ENCODE measurements at places on chromosomes 13 and 19.

DNA sequence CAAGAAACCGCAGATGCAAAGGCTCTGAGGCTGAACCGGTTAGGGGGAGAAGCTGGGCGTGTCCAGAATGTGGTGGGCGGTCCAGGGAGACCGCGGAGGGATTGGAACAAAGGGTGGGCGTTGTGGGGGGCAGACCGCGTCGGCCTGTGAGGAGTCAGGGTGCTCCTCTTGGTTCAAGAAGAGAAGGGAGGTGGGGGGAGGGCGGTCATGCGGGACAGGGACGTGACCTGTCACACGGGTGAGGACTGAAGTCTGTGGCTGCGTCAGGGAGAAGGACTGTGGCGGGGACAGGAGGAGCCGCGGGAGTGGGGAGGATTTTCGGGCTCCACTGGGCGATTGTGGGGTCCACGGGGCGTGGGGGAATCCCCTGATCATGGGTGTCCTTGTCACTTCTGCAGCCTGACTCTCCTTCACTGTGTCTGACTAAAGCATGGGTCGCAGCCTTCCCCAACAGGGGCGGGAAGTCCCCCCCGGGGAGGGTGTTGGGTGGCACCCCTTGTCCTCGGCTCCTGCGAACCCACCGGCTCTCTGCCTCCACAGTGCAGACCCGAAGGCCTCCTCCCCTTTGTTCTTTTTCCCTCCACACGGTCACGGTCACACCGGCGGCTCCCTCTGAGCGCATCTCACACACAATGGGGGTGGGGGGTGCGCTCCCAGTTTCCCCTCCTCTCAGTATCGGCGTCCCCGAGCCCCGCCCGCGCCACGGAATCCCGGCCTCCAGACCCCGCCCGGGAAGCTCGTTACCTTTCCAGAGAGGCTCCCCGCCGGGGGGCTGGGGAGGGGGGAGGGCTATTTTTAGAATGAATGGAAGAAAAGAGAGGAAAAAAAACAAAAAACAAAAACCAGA, 16.4 kb upstream of the KCNN1 start:
- DNase-seq, result no peak

DNA sequence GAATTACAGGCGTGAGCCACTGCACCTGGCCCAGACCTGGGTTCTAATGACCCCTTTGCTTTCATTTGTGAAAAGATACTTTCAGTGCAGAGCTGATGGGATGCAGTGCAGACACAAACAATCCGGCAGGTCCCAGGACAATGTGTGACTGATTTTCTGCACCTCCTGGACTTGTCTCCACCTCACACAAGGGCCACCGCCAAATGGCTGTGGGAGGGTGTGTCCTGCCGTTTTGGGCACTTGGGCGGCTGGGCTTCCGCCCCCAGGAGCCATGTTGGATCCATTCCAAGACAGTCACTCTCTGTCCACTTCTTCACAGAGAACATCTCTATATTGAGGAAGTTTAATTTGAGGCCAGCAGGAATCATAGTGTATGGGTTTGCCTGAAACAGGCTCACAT, 112.3 kb upstream of the ZNF507 start:
- DNase-seq, result no peak

- DNase-seq, result no peak
Observed at GRCh38 chr19:38704488-38705026, 39.7 kb downstream of the CAPN12 start.

GRCh38 chr13:86681223-86681622, 882.0 kb upstream of the SLITRK6 start:
- no peak for DNase-seq

GRCh38 chr19:17778968-17779929, 15.7 kb upstream of the B3GNT3 start:
- peak; percentile 52 for DNase-seq

- DNase-seq, result no peak
Observed at GRCh38 chr19:49890349-49891311, 6.1 kb downstream of the IL4I1 start.

DNA sequence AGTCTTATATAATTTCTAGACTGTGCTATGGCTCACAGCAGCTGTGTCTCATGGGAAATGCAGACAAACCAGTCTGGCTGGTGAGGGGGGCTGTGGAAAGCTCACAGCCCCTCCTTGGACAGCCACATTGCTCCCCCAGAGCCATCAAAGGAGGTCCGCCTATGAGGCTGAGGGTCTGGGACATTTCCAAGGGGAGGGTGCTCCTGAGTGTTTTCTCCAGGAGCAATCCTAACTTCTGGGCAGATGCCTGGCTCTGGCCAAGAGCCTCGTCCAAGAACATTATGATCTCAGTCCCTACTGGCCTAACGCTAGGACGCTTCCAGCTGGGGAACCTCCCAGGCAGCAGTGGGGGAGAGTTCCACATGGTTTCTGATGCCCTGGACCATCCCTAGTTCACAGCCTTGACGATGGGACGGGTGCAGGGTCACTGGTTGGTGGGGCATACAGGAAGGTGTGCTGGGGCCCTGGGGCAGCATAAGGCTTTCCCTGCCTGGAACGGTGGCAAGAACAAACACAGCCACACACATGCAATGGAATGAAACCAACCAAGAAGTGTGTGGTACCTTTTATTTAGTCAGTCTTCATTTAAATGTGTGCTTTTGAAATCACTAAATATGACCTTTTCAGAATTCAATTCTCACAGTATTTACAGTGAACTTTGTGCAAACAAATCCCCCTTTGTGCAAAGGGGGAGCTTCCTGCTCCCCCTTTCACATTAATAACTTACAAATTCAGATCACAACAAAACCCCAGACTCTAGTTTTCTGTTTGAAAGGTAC, 60.6 kb downstream of the CDADC1 start:
- peak; percentile 89 for DNase-seq

DNA sequence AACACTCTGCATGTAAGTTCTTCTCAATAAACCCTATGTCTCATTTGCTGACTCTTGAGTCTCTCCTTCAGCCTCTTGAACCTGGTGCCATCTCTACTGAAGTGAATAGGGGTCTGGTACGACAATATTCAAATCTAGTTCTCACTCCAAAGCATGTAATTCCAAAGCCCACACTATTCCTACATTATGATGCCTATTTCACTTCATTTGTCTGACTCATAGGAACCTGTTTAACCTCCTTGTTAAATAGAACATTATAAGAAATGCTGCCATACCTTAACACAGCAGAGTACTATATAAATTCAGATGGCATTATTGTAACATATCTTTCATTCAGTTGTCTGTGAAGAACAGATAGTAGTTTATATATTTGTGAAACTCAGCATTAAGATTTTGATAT, 67.1 kb downstream of the STARD13 start:
- DNase-seq, result no peak

DNA sequence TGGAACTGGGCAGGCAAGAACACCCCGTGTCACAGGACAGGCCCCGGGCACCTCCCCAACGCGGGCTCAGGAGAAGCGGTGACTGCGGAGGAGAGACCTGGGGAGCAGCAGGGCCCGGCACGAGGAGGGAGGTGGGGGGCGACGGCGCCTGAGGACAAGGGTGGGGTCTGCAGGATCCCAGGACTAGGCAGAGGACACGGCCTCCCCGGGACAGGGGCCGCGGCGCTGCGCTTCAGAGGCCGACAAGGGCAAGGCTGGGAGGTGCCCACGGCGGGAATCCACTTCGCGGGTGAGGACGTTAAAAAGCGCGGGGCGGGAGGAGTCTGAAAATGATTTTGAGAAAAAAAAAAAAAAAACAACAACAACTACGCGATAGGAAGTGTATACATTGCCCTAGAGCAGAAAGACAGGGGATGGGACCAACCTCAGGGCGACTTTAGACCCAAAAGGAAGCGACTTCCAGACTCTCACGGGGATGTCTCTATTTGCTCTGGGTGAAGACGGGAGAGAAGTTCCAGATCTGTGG, 44.9 kb downstream of the ZNF611 start:
- no peak for DNase-seq

- no peak for DNase-seq
Observed at GRCh38 chr13:44906713-44907112, 82.6 kb downstream of the NUFIP1 start.
